ENCODE measurements at places on chromosomes 12 and 14.
A peak's percentile ranks its signal among the peaks of the same experiment; 100 is the strongest.

GRCh38 chr12:127275416-127275815, 991.6 kb upstream of the TMEM132C start:
- DNase-seq = no peak

- peak; percentile 62 for DNase-seq
Observed at GRCh38 chr12:80187660-80188090, 88.3 kb downstream of the OTOGL start.

- peak; percentile 4 for DNase-seq
Observed at GRCh38 chr14:20818861-20819260, 16.2 kb upstream of the RNASE1 start.

DNA sequence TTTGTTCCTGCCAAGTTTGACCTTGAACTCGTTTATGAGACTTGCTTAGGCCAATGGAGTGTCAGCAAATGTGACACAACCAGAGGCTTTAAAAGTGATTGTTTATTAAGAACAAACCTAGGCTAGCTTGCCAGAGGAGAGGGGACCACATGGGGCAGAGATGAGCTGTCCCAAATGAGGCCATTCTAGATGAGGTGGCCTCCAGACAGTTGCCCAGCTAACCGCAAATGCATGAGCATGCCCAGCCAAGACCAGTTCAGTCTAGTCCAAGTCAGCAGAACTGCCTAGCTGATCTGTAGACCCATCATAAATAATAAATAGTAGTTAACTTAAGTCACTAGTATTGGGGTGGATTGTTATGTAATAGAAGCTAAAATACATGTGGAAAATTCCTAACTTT, 172.8 kb upstream of the DYRK2 start:
- DNase-seq = no peak

GRCh38 chr14:35402323-35403113, 2.0 kb downstream of the NFKBIA start:
- DNase-seq = no peak

- no peak for DNase-seq
Observed at GRCh38 chr12:32159381-32159780, 52.7 kb downstream of the BICD1 start.

GRCh38 chr12:810671-811415, 58.5 kb downstream of the WNK1 start:
- DNase-seq = no peak

- DNase-seq = no peak
Observed at GRCh38 chr12:42979746-42980145, 390.2 kb upstream of the PRICKLE1 start.

GRCh38 chr12:95337146-95337545, 119.5 kb downstream of the VEZT start:
- DNase-seq = peak; percentile 32
